ENCODE measurements at places on chromosomes 5 and 9. TPM values are rescaled to one million over a fixed set of nuclear protein-coding genes. Genes with fewer than 3 reads are reported as not detected.

Gene PTPRD
- total RNA-seq, result 7.1 TPM

Gene ZNF622
- total RNA-seq, result 44.0 TPM

DNA sequence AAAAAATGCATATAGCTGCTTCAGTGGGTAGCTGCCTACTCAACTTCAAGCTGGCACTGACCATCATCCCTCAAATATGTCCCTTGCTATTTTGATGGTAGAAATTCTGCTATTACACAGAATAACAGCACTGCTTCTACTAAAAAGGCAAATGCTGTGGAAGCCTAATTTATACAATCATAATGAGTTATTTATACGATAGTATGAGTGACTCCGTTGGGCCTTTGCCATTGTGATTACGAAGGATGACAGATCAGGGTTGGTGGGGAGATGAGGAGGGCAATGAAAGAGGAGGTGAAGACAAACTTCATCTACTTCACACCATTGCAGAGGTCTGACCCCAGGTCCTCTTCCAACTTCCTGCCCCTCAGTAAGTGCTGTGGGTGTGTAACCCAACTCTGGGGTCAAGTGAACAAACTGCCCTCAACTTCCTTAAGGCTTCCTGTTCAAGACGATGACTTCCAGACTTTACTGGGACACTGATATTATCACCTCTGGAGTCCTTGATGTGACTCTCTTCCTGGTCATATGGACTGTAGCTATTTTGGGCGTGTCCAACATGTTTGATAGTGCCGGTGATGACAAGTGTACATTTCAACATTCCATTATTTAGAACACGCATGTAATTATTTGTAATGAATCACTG lies 74.1 kb upstream of the RPS23 start:
- DNase-seq, result no peak

Gene TSSK1B
- 0.64 TPM for total RNA-seq

All from fibroblast of villous mesenchyme (primary cell).